ENCODE measurements at places on chromosomes 12 and 14.

GRCh38 chr12:78145398-78145797 lies 314.7 kb downstream of the NAV3 start:
- no peak for DNase-seq

- no peak for DNase-seq
These were observed 935 bp upstream of the CRIP1 start for GRCh38 chr14:105485739-105486162.

DNA sequence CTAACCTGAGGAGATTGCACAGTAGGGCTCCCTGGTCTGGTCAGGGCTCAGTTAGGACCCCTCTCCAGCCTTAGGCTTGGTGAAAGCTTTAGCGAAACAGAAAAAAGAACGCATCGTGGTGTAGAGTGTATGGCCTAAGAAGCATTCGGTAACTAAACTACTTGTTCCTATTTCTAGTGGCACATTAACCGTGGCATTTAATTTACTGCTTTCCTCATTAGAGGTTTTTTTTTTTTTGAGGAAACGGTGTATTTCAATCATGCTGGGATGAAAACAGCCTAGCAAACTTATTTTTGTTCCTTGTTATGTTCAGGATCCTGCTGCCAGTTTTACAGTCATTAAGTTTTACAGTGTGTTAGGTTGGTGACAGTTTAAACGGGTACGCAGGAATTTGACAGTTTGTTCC lies 518 bp upstream of the OSBPL8 start:
- no peak for DNase-seq

DNA sequence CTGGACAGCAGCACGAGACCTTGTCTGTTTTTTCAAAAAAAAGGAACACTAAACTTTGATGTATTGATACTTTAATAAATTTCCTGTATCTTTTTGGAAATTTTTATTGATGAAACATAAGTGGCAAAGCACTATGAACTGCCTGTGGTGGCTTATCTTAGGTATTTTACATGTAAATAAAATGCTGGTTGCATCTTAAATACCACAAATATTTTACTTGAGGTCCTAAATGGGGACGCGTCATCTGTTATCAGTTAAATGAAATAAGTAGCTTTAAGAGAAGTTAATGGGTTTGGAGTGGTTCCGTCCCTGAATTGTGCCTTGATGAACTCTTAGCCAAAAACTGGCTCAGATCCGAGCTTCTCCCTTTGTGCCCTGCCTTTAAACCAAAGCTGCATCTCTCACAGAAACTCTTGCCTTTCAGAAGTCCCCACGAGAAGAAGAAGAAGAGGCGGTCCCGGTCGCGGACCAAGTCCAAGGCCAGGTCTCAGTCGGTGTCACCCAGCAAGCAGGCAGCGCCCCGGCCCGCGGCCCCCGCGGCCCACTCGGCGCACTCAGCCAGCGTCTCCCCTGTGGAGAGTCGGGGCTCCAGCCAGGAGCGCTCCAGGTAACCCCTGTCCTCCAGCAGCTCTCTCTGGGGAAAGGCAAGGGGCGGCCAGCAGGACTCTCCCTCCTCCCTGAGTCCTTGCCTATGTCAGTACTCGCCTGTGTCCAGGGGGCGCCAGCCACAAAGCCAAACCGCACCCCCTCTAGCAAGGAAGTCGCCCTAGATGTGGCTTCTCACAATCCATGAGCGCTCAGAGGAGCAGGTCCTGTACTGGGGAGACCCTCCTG lies 31.2 kb upstream of the MMP17 start:
- no peak for DNase-seq

DNA sequence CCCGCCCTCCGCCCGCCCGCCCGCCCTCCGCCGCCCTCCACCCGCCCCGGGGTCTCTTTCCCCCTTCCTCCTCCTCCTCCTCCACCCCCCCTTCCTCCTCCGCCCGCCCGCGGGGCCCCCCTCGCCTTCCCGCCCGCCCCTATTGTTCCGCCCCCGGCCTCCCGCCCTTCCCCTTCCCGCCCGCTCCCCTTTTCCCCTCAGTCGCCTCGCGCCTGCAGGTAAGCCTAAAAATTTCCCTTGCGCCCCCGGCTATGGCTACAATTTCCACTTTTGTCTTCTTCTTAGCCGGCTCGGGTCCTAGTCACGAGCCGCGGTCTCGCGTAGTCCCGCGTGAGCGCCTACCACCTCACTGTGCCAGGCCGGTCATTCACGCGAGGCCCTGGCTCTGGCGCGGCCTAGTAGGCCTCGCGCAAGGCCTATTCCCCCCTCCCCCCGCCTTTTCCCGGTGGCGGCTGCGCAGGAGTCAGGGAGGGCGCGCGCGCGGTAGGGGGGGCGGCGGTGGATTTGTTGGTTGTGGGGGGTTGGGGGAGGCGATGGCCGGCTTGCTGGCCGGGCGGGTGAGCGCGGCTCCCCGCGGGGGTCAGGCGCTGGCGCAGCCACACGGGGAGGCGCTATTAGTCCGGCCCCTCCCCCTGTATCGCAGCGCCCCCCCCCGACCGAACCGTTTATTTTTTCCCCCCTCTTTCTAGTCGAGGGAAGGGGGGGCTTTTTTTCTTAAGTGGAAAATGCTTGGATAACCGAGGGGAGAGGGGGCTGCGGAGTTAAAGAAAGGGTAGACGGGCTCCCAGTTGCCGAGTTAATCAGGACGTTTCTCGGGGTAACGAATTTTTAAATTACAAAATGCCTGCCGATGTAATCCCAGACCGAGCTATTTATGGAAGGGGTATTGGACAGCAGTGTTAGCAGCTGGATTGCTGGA lies 516 bp downstream of the PCBP2 start:
- peak; percentile 76 for DNase-seq

DNA sequence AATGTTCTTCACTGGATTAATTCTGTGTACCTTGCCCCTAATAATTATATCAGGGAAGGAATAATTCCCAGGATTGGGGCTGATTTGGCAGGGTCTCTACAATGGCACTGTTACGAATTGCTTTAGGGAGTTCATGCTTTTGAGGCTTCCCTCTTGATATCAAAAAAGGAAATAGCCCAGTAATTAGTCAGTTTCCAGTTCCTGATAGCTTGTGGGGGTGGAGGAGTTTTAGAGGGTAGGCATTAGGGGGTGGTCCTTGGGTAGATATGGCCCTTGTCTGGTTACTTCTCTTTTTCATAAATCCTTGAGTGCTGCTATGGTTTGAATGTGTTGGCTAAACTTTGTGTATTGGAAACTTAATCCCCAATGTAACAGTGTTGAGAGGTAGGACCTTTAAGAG lies 6.1 kb upstream of the SRSF5 start:
- no peak for DNase-seq

DNA sequence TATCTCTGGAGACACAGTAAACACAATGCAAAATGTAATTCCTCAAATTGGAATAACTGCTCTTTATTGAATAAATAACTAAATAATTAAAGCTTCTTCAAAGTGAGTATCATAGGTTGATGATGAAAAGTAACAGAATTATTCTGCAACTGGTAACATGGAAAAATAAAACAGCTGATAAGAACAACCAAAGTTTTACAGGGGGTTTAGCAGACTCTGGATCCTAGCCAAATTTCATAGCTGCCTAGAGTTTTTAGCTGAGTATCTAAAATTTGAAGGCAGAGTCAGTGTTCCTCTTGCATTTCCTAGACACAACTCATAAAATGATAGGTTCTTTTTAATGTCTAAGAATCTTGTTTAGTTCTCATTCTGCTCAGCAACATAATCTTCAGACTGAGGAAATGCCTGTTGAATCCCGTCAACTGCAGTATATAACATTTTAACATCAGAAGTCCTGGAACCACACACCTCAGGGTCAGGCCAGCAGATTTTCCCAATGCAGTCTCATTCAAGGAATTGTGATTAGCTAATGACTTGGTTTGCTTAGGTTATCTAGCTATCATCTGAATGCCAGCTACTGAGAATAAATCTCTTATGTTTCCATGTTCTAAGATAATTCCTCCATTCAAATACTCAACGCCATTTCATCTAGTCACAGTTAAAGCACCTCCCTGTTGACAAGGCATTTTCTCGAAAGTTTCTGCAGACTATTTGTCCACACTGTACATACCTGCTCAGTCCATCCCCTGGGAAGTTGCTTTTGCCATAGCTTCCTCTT lies 411.6 kb downstream of the BCAT1 start:
- no peak for DNase-seq

- no peak for DNase-seq
These were observed 40.5 kb downstream of the SLC2A14 start for GRCh38 chr12:7832059-7832696.

- no peak for DNase-seq
These were observed 107.6 kb downstream of the RFLNA start for GRCh38 chr12:124402248-124403066.

DNA sequence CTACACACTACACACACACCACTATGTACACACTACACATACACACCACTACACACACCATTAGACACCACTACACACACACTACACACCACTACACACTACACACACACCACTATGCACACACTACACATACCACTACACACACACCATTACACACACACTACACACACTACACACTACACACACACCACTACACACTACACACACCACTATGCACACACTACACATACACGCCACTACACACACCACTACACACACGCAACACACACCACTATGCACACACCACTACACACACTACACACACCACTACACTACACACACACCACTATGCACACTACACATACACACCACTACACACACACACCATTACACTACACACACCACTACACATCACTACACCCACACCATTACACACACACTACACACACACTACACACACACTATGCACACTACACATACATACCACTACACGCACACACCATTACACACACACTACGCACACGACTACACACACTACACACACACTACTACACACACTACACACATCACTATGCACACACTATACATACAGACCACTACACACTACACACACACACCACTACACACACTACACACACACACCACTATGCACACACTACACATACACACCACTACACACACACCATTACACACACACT lies 13.6 kb downstream of the NOC4L start:
- DNase-seq = no peak
